CD4-positive, CD25-positive, alpha-beta regulatory T cell (primary cell): ENCODE measurements at places on chromosomes 7 and 10. TPM values are rescaled to one million over a fixed set of nuclear protein-coding genes. Genes with fewer than 3 reads are reported as not detected.

DNA sequence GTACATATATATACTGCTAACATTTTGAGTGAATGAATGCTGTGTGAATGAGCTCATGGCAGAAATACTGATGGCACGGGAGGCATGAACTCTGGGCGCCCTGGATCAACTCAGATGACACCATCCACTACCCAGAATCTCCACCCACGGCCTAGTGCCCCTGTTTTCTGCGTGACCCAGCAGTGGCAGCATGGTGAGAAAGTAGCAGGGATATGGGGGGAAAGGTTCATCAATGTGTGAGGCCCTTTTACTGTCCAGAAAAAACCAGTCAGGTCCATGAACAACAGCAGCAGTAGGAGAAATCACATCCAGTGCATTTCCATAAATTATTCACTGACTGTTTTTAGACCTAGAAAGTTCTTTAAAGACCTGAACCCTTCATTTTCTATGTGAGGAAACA is 391.0 kb upstream of the NRP1 start:
- DNase-seq = no peak

DNA sequence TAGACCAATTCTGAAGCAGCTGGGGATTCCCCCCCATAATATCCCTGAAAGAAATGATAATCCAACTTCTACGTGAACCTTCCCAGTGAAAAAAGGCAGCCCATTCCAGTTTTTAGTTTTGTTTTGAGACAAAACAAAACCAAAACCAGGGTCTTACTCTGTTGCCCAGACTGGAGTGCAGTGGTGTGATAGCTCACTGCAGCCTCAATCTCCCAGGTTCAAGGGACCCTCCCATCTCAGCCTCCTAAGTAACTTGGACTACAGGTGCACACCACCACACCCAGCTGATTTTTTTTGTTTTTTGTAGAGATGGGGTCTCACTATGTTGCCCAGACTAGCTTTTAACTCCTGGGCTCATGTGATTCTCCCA is 12.5 kb upstream of the ARPC1A start:
- no peak for DNase-seq

Gene OR2A1
- polyA plus RNA-seq = not detected

DNA sequence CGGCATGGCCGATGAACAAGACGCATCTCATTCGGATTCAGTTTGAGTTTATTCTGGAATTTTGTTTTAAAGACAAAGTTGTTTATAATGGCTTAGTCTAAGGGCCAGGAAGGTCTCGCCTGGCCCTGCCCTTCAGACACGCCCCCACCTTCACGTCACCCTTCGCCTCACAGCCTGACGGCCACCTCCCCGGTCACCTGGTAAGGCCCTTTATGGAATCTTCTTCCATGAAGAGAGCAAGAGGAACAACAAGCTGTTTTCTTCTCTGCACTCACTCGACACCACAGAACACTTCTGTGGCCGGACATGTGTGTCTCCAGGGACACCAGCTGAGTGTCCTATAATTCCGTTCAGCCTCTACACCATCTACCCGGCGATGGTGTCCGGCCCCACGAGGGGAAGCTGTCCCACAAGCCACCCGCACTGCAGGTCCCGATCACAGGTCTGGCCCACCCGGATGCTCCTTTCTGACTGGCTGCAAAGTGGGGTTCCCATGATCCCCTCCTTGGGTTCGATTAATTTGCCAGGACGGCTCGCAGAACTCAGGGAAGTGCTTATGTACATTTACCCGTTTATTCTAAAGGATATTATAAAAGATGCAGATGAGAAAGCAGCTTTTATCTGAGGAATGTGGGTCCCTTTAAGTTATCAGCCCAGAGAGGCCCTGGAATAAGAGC is 17.4 kb upstream of the KNDC1 start:
- no peak for DNase-seq

GRCh38 chr7:16735020-16735419 is 18.5 kb upstream of the TSPAN13 start:
- DNase-seq = no peak

Gene RAMP3
- not detected for polyA plus RNA-seq

- no peak for DNase-seq
These were observed 96.8 kb downstream of the GLRX3 start for GRCh38 chr10:130233035-130233360.

DNA sequence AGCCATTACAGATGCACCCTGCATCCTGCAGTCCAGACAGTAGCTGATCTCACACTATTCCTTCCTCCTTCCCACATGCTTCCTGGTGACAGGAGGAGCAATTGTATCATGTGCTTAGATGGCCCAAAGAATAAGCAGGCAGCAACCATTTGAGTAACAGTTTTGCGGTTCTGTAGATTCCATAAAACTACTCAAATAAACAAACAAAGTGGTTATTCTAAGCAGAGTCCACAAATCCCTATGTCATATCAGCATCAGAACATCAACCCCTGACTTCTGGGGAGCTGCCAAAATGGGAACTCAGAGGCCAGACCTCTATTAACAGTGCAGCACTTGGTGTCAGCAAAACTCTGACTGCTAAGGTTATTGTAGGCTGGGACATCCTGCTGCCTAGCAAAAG is 226.0 kb downstream of the SORCS1 start:
- DNase-seq = no peak

Gene GBX1
- not detected for polyA plus RNA-seq

DNA sequence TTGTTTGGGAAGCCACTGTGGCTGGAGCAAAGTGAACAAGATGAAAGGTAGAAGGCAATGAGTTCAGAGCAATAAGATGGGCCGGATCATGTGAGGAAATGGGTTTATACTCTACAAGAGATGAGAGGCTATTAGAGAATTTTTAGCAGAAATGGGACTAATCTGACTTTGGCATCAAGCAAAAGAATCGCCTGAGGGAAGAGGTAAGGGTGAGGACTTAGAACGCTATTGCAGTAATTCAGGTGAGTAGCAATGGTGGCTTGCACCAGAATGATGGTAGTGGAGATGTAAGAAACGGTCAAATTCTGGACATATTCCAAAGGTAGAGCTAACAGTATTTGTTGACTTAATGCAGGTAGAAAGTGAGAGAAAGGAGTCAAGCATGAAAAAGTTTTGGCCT is 29.5 kb upstream of the AKAP9 start:
- no peak for DNase-seq

GRCh38 chr7:48427671-48428070 is 256.4 kb downstream of the ABCA13 start:
- no peak for DNase-seq

GRCh38 chr7:158614700-158615099 is 27.1 kb upstream of the PTPRN2 start:
- no peak for DNase-seq

DNA sequence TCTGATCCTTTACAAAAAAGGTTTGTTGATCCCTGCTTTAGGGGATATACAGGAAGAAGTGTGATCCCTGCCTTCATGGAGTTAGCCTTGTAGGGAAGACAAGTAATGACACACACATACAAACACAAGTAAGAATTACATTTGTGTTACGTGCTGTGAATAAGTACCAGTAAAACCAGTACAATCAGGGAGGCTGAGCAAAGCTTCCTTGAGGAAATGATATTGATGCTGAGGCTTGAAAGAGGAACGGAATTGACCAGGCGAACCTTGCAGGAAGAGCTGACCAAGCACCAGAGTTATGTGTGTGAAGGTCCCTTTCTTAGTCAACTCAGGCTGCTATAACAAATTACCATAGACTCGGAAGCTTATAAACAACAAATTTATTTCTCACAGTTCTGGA is 83.6 kb upstream of the CACUL1 start:
- no peak for DNase-seq

GRCh38 chr10:5601826-5602495 is 64.4 kb downstream of the ASB13 start:
- no peak for DNase-seq

Gene DKK1
- not detected for polyA plus RNA-seq

- DNase-seq = no peak
These were observed 125.1 kb downstream of the CDK14 start for GRCh38 chr7:90720984-90721760.

- no peak for DNase-seq
These were observed 408.8 kb upstream of the SEMA3C start for GRCh38 chr7:81327468-81328266.

- no peak for DNase-seq
These were observed 39.1 kb upstream of the OPALIN start for GRCh38 chr10:96397902-96398301.

Gene C7orf33
- not detected for polyA plus RNA-seq

GRCh38 chr7:128836729-128837348 is 6.6 kb downstream of the FLNC start:
- DNase-seq = no peak

DNA sequence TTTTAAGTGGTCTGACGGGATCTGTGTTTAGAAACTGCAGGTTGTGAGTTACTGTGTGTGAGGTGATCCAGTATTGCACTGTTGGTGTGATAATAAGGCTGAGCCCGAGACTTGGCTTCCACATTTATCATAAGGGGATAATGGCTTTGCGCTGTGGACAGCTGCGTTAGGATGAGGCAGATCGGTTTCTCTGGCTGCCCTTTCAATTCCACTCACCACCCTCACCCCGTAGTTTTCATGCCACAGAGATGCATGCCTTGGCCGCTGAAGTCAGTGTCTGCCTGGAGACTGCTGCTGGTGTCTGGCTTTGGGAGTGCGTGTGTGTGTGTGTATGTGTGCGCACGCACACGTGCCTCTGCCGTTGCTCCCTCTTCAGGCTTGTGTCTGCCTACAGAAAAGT is 273.0 kb downstream of the CCDC3 start:
- DNase-seq = no peak

- DNase-seq = no peak
These were observed 28.2 kb downstream of the STRIP2 start for GRCh38 chr7:129462420-129462819.

GRCh38 chr7:137576481-137576880 is 232.9 kb upstream of the PTN start:
- DNase-seq = no peak

DNA sequence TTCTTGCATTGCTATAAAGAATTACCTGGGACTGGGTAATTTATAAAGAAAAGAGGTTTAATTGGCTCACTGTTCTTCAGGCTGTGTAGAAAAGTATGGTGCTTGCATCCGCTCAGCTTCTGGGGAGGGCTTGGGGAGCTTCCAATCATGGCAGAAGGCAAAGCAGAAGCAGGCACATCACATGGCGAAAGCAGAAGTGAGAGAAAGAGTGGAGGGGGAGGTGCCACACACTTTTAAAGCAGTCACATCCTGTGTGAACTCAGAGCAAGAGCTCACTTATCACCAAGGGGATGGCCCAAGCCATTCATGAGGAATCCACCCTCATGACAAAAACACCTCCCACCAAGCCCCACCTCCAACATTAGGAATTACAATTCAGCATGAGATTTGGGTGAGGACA is 303.5 kb downstream of the OTUD1 start:
- DNase-seq = no peak

Gene WDR91
- 4.7 TPM for polyA plus RNA-seq

DNA sequence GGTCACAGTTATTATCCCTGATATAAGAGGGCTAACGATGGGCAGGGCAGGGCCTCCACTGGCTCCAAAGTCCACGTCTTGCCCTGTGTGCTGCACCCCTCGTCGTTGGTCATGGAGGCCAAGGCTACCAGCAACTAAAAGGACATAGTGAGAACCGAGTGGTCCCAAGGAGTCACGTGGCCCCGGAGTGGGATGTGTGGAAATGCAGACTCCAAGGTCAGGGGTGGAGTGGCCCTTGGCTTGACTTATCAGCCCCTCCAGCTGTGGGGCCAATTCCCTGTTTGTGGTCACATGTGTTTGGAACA is 30.7 kb downstream of the BTBD16 start:
- no peak for DNase-seq

Gene SPDYE8
- polyA plus RNA-seq = 0.15 TPM

GRCh38 chr7:73933091-73933490 is 72.1 kb downstream of the TMEM270 start:
- DNase-seq = no peak

- no peak for DNase-seq
These were observed 117.6 kb downstream of the SEM1 start for GRCh38 chr7:96591900-96592676.

DNA sequence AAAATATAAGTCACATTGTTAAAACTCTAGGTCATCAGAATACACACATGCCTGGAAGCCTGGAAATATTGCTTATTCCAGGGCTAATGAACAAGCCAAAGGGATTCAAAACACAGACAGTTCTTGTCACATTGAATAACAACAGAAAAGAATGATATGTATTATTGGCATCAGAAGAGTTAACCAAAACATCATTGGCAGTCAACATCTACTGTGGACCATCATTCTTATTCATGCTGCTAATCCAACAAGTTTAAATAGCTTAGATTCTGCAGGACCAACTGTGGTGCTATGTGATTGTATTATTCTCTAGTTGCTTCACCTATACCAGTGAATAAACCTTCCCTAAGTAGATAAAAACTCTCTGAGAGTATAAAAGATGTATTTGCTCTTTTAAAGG is 198.3 kb downstream of the NEBL start:
- no peak for DNase-seq

DNA sequence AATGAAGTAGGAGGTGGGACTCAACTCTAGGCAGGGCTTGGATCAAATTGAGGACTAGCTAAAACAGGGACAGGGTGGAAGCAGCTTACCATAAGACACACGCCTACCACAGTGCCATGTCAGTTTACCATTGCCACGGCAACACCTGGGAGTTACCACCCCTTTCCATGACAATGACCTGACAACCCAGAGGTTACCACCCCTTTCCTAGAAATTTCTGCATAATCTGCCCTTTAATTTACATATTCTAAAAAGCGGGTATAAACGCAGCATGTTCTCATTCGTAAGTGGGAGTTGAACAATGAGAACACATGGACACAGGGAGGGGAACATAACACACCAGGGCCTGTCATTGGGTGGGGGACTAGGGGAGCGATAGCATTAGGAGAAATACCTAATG is 72.7 kb downstream of the GCC1 start:
- DNase-seq = no peak

DNA sequence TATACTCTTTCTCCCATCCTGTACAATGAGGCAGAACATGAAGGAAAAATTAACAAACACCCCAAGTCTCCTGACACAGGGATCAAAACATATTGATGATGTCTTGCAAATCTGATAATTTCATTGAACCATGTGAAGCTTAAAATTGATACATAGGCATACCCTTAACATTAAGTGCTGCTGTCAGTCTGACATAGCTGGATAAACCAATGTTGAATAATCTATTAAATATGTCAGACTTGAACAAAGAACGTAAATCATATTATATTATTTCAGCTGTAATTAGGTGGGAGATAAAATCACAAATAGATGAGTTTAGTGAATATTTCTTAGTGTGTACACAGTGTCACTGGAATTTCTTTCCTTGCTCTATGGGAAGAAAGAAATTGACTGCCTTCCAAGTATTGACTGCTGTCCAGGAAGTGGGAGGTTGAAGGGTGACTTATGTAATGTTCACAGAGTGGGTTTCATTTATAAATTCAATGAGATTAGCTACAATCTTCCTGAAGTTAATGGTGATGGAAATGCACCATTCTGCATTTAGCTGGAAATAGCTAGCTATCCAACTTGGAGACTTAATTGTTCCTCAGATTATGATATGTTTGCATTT is 170.8 kb downstream of the AUTS2 start:
- no peak for DNase-seq

Gene NRP1
- polyA plus RNA-seq = not detected

Gene PTPRN2
- polyA plus RNA-seq = 2.7 TPM

DNA sequence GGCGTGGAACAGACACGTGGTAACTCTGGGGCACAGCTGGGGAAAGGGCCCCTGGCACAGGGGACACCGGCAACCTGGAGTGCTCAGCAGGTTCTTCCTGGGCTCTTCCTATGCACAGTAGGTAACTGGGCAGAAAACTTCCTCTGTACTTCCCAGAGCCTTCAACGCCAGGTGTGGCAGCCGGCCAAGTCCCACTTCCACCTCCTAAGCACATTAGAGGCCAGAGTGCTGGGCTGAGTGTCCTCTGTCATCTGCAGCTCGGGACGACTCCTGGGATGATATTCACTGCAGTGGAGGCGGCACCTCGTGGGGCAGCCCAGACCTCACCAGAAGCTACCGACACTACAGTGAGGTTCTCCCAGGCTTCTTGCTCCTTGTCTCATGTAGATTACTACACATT is 114.5 kb downstream of the LARP4B start:
- no peak for DNase-seq
